ENCODE measurements at places on chromosomes 6 and 20.

DNA sequence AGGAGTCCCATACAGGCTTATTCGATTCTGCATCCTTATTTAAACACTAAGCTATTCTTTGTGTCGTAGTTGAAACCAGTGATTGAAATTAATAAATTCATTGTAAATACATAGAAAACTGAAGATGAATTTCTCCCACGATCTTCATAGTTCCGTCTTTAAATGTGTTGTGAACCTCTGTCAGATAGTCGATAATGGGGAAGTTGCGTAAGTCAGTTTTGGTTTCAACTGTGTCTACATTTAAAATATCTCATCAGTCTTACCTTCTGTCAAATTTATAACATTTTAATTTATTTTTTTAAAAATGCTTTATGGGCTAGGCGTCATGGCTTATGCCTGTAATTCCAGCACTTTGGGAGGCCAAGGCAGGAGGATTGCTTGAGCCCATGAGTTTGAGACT, 12.7 kb downstream of the STX11 start:
- DNase-seq = no peak

- peak; percentile 76 for DNase-seq
These were observed 70.8 kb upstream of the RIPOR2 start for GRCh38 chr6:25006565-25007001.

DNA sequence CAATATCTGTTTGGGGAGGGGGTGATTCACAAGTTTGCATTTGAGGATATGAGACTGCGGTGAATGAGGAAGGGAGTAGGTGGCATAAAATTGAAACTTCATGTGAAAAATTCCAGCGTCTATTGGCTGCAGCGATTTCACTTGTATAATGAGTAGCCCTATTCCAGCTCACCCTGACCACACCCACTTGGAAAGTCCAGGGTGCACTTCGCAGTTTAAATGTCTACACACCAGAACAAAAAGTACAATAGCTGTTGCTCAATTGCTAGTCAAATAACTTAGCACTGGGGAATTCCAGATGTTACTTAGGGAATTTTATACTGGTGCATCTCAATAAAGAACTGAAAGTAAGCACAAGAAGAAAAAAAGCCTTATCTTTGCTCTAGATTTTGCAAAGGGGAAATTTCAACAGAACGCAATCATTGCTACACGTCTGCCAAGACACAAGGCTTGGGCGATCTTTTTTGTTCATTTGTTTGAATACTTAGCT, 6.3 kb downstream of the TNFAIP3 start:
- no peak for DNase-seq

DNA sequence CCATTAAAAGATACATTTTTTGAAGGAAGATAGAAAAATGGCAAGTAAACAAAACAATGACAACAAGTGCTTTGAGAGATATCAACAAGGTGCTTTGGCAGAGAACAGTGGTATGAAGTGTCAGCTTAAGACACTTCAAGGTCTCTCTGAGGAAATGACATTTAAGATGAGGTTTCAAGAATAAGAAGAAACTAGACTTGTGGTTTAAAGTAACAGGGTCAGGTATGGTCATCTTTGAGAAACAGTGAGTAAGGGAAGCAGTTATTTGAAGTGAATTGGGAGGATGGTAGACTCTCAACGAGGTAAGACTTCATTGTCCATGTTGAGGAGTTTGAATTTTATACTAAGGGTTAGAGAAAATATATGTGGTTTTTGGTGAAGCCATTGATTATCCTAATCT, 77.8 kb downstream of the SYCP2L start:
- no peak for DNase-seq

GRCh38 chr6:111468329-111469012, 14.5 kb downstream of the REV3L start:
- no peak for DNase-seq

- DNase-seq = peak; percentile 48
These were observed 278 bp downstream of the UST start for GRCh38 chr6:148747145-148747470.

GRCh38 chr6:11331111-11331510, 98.6 kb upstream of the NEDD9 start:
- DNase-seq = no peak

DNA sequence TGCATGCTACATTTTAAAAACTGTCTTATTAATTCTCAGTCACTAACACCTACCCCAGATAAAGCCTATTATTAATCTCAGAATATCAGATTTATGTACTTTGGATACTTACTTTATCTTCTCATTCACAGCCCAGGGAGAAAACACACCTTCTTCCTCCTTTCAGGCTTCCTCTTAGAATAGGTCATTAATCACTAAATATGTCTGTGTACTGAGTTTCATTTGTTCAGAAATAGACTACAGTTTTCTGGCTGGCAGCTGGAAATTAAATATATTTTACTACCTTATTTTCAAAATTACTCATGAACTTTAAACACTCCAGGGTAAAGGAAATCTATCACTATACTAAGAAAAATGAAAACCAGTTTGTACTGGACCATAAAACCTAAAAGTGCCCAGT, 147.7 kb upstream of the DST start:
- DNase-seq = no peak

GRCh38 chr20:36116807-36117441, 37.6 kb upstream of the EPB41L1 start:
- no peak for DNase-seq

GRCh38 chr6:34239500-34239825, 2.8 kb downstream of the HMGA1 start:
- DNase-seq = no peak

GRCh38 chr6:35359744-35360348, 17.5 kb downstream of the PPARD start:
- DNase-seq = no peak

DNA sequence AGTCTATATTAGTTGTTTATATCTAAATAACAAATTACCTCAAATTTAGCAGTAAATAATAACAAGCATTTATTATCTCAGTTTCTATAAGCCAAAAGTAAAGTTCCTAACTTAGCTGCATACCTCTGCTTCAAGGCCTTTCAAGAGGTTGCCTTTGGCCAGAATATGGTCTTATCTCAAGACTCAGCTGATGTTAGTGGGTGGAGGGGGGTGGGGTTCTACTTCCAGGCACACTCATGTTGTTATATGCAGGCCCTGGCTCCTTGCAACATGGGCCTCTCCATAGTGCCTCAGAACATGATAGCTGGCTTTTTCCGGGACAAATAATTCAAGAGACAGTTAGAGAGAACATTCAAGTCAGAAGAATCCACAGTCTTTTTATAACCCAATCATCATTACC, 266.0 kb downstream of the ADGRB3 start:
- DNase-seq = no peak

DNA sequence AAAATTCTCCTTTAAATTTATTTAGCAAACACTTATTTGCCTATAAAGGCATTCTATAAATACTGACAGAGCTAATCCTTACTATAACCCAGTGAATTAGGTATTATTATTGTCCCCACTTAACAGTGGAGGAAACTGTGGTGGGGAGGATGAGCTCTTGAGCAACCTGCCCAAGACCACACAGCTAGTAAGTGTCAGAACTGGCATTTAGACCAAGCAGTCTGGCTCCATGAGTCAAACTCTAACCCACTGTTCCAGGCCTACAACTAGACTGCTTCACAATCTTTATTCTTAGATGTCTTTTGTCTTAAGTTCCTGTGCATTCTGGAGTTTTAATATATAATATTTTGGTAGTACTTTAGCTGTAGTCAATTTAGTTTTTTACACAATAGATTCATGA, 530.8 kb downstream of the BCKDHB start:
- no peak for DNase-seq

DNA sequence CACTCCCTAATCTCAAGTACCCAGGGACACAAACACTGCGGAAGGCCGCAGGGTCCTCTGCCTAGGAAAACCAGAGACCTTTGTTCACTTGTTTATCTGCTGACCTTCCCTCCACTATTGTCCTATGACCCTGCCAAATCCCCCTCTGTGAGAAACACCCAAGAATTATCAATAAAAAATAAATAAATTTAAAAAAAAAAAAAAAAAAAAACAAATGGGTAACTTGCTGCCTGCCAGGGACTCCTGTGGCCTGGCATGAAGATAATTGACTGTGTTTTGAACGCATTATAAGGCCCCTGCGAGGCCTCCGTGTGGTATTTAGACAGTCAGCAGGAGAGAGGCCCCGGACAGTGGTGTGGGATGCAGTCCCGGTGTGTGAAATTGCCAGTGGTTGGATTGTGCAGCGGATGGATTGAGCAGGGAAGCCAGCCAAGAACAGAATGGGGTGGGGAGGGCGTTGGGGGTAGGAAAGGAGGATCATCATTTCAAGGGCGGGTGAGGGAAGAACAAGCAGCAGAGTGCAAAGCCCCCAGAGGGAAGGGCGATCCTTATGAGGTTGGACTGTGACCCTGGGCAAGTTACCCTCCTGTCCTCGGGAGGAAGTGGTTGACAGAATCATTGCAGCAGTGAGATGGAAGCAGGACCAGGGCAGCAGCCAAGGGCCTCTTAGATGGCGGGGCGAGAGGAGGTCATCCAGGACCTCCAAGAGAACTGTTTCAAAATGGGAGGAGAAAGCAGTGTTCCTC, 43.3 kb downstream of the PPARD start:
- DNase-seq = no peak

DNA sequence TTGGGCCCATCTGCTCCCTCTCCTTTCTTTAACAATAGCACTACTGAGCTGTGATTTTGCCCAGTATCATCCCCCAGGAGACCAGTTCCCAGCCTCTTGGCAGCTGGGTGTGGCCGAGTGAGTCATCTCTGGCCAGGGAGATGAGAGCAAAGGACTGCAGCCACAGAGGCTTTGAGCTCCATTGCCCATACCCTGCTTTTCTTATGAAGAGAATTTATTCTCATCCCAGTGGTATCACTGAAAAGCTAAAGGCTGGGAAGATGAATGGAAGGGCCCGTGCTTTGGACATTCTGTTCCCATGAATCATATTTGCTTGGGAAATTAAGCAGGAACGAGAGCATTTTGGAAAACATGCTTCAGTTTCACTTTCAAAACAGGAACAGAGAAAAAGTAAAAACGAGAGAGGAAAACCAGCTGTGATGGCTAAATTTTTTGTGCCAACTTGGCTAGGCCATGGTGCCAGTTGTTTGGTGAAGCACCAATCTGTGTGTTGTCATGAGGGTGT, 14.9 kb downstream of the CST3 start:
- no peak for DNase-seq

DNA sequence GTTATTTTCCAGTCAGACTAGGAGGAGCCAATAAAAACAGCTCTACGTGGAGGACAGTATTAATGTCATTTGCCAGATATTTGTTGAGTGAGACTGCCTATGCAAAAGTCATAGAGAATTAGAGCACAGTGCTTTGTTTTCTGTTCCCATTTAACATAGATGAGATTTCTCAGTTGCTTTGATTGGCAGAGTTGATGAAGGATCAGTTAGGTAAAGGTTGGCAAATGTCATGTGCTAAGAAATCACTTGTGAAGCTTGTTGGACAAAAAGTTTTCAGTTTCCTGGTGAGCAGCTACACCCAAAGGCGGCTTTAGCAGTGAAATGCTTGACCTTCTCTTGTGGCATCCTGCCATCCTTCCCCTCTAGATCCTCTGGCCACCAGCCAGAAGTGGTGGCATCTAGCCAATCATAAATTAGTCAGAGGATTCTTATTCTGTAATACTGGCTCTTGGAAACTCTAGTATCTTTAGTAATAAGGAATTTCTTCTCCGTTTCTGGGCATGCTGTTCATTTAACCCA, 37.0 kb downstream of the BCKDHB start:
- DNase-seq = peak; percentile 18

DNA sequence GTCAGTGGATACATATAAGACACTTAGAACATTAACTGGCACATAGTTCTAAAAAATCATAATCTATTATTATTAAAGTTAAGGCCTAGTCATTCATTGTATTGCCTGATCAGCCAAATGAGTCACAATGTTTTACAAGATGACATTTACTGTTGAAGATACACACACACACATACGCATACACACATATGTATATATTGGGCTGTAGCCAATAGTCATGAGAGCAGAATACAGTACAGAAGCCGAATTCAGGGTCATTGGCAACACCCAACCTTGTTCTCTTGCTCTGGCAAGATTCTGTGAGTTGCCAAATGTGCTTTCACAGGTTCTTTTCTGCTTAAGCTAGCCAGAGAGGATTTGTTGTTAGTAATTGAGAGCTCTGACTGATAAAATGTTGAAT, 922.8 kb upstream of the MAP3K7 start:
- DNase-seq = no peak

DNA sequence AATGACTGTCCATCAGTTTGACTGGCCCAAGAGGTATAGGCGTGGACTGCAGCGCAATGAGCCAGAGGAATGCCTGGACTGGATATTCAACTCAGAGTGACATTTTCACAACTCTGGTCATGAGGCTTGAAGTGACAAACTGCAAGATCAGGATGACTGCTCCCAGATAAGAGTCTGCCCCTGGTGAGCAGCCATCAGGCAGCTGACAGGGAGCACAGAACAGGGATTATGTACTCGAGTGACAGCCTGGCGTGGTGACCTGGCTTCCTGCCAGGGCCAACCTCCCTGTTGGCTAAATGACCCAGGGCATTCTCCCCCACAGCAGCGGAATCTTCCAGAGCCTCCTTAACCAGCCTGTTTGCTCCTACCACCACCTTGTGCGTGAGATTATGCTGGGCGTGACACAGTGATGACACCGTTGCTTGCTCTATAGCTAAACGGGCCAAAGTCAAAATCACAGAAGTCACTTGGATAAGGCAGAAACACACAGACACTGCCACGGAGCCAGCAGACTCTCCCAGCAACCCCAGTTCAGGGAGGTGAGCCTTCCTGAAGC, 209.1 kb upstream of the JARID2 start:
- peak; percentile 10 for DNase-seq

DNA sequence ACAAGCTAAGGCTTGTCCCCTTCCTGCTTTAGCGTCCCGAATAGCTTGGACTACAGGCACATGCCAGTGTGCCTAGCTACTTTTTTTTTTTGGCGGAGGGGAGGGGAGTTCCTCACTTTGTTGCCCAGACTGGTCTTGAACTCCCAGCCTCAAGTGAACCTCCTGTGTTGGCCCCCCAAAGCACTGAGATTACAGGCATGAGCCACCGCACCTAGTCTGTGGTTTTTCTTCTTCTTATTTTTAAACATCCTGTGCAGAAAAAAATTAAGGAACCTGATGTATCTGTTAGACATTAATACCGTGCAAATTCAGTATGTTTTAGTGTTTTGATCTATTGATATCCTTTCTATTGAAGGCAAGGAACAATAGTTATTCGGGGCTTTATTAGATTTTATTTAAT, 25.7 kb downstream of the HIVEP1 start:
- no peak for DNase-seq

DNA sequence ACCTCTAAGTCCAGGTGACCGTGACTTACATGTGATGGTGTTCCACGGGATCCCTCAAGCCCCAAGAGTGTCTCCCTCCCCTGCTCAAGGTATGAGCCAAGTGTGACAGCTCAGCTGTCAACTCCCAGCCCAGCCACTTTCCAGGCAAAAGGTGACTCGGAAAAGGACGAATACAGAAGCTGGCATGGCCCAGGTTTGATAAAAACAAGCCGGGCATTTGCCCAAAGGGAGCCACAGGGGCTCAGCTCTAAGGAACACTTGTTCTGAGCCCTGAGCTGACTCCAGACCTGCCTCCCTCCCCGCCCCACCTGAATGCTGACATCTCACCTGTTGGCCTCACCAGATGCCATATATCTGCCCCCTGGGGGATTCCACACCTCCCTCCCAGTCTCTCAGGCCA, 43.0 kb upstream of the BPIFA2 start:
- DNase-seq = no peak
